SK-N-SH treated with all-trans-retinoic acid at 6 μM for 48 hours (cell line): ENCODE measurements at places on chromosomes 4 and X.

- ATAC-seq, result no peak
Observed at GRCh38 chr4:58739275-58739674, 1629.1 kb upstream of the IGFBP7 start.

DNA sequence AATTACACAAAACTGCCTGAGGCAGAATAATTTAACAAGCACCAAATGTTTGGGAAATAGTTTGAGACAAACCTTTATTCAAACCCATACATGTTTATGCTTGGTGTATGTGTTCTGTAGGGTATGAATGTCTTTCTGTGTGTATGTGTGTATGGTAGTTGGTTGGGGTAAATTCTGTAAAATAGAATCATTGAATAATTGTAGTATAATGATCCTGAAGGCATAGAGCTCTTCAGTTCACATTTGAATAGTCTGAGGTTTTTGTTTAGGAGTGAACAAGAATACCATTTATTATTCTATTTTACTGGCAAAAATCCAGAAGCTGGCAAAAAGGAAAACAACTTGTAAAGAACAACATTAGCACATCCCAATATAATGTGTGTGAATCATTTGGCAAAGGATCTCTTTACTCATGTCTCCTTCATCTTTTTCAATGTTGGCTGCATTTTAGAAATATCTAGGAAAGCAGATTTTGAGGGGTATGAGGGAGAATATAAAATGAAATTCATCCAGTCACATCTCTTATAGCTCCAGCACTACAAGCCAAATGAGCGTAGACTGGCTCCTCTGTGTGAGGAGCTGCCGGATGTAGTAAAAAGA, 360.0 kb downstream of the CHIC1 start:
- ATAC-seq, result no peak

DNA sequence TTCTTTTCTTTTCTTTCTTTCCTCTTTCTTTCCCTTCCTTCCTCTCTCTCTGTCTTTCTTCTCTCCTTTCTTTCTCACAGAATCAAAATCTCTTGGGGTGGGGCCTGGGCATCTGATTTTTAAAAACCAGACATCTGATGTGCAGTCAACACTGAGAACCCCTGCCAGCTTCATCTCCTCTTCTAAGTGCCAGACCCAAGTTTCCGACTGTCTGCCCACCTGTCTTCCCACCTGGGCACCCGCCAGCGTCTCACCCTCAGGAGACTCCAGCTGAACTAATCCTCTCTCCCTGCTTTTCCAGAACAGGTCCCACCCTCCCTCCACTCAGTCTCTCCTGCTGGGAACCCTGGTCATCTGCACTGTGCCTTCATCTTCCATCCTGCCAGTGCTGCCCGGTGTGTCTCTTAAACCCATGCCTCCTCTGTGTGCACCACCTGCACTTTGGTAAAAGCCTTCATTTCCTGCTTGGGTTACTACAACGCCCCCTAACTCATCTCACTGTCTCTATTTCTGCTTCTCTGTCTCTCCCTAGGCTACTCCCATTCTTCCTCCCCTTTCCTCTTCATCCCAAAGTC, 2.8 kb downstream of the SOD3 start:
- no peak for ATAC-seq

DNA sequence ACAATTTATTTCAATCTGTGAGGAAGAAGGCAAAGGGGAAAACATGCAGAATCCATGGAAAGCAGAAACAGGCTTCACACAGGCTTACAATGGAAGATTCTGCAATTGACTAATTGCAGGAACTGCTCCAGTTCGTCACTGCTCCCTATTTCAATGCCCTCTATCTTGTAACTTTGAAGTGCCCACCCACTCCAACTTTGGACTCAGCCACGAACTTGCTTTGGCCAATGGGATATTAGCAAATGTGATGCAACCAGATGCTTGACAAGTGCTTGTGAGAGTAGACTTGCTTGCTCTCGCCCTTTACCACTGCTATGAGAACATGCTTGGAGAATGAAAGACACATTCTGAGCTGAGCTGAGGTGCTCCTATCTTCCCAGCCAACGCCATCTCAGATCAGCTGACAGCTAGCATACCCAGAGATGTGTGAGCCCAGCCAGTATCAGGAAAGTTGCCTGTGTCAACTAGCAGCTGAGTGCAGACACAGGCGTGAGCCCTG, 105.7 kb upstream of the PTCHD1 start:
- ATAC-seq, result no peak

- ATAC-seq, result no peak
Observed at GRCh38 chr4:54094451-54094850, 5.5 kb upstream of the GSX2 start.

GRCh38 chr4:39700554-39700953, 2.6 kb downstream of the UBE2K start:
- ATAC-seq, result no peak

GRCh38 chr4:43932448-43932847, 516.2 kb downstream of the KCTD8 start:
- no peak for ATAC-seq

- no peak for ATAC-seq
Observed at GRCh38 chr4:71878376-71878775, 94.5 kb upstream of the GC start.

DNA sequence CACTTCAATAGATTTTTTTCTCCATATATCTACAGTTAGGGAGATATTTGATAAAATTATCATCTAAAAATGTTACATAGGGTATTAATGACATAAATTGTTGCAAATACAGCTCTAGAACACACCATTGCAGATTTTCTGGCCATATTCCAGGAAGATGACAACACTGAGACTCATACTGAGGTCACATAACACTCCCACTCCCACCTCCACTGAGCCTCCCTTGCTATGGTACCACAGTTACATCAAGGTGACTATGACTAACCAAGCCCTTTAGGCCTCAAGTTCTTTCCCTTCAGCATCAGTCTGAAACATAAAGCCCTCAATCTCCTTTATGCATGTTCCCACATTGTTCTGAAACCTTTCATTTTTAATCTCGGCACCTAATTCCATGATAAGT, 932.0 kb upstream of the IGFBP7 start:
- no peak for ATAC-seq

DNA sequence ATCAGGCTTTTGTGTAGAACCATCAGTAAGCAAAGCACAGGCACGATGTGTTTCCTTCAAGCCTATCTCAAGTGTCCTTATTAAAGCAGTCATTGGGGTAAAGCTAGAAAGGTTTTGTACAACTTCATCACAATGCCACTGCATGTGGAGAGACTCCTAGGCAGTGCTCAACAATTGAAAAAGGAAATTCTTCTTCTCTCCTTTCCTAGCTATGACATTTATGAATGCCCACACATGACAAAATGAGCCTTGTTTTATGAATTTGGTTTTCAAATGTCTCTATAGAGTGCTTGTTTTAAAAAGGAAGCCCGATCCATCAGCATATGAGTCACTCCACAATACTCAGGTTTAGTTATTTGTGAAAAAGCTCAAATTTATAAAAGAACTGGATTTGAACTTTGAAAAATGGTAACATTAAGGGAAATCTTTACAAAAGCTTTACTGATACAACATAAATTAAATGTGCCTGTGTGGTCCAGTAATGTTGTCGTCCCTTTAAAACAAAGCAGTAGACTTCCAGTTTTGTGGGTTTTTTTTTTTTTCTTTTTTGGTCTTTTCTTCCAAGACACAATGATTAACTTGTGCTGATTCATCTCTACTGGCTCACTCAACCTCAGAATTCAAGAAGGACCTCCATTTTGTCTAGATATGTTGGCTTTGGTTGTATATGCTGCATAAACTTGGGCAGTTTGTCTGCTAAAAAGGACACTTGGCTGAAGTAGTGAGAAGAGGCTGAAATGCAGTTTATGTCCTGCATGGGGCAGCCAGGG, 273.8 kb downstream of the GASK1B start:
- ATAC-seq, result no peak; the same call in 2 of the 3 replicates

DNA sequence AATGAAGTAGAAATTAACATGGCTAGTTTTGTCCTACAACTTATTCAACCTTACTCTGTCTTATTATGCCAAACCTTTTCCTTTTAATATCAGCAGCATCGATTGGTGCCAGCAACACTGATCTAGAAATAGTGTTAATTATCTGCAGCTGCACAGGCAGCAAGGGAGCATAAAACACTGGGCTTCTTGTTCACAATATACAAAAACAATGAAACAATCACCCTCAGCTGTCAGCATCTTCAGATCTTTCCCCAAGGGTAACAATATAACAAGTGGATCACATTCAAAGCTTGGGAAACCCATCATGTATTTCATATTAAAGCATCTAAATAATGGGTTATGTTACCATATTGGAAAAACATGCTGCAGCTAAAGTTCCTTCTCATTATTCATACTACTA, 238.1 kb downstream of the SPOCK3 start:
- no peak for ATAC-seq

DNA sequence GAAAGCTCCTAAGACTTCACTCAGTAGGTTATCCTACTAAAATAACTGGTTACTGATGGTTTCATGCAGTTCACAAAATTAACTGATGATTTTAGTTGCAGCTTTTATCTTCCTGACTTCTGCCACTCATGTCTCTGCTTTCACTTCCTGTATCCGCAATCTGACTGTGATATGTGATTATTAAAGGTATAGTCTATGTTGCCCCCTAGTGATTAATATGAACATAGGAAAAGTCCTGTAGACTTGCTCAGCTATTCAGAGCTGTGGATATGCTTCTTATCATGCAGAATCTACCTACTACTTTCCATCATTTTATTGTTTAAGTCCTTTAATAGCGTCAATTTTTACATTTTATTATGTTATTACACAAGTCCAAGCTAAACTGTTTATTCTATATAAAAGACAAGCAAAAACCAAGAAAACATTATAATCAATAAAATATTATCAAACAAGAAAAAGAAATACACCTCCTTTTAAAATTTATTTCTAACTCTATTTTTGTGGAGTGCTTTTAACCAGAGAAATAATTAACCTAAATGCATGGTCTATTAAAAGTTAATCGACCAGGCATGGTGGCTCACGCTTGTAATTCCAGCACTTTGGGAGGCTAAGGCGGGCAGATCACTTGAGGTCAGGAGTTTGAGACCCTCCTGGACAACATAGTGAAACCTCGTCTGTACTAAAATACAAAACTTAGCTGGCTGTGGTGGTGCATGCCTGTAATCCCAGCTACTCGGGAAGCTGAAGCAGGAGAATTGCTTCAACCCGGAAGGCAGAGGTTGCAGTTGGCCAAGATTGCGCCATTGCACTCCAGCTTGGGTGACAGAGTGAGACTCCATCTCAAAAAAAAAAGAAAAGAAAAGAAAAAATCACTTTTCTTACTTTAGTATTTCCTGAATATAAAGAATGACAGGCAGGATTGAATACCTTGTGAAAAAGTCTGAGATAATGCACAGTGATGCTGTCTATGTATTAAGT, 40.4 kb upstream of the TLR2 start:
- peak; percentile 97 for ATAC-seq

DNA sequence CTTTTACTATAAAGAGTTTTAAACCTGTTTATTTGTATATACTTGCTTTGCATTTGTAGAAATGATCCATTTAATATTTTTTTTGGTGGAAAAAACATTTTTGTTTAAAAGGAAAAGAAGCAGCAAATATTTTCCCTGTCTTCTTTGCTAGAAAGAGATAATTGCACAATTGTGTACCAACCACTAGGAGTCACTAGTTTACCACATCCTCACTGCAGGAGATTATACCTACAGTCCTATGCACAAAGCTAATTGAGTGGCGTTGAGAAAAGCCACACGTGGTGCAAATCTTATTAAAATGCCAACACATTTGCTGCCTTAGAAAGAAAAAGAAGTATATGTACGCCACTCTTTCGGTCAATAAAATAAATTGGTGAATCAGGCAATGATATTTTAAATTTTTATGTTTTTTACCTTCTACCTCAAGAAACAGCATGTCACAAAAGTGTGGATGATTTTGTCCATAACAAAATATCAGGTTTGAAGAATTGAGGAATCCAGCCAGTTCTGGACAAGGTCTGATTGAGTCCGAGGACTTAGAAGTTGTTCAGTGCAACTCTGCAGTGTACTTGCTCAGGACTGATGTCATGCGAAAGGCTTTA, 102.9 kb downstream of the GRXCR1 start:
- ATAC-seq, result peak; percentile 79

DNA sequence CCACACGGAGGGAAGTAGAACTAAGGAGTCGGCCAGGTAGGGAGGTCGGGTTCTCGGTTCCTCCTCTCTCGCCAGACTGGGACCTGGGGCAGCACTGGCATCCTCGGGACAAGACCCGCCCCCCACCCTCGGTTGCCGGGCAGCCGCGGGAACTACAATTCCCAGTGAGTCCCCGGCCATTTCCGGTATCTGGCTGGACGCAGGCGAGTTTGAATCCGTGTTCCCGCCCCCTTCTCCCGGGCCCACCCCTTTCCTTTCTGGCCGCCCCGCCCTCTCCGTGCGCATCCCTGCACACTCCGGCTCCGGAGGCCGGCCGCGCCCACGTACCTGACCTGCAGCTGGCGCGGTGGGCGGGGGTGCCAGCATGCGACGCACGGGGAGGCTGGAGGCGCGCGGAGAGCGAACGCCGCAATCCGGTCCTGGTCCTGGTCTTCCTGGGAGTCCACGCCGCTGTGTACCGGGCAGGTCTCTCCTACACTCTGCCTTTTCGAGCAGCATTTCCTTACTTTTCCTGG, 10.2 kb upstream of the DLG3 start:
- peak; percentile 91 for ATAC-seq

- no peak for ATAC-seq
Observed at GRCh38 chrX:6810776-6811175, 275.9 kb upstream of the VCX3A start.

GRCh38 chr4:187128976-187129375, 405.3 kb upstream of the FAT1 start:
- ATAC-seq, result no peak; the same call in 2 of the 3 replicates

- ATAC-seq, result no peak
Observed at GRCh38 chrX:109660435-109661143, 35.6 kb upstream of the KCNE5 start.

GRCh38 chrX:145630081-145630480, 187.5 kb upstream of the SLITRK2 start:
- ATAC-seq, result no peak

- ATAC-seq, result peak; percentile 51; the same call in 2 of the 3 replicates
Observed at GRCh38 chr4:47933840-47934239, 19.5 kb upstream of the NFXL1 start.

DNA sequence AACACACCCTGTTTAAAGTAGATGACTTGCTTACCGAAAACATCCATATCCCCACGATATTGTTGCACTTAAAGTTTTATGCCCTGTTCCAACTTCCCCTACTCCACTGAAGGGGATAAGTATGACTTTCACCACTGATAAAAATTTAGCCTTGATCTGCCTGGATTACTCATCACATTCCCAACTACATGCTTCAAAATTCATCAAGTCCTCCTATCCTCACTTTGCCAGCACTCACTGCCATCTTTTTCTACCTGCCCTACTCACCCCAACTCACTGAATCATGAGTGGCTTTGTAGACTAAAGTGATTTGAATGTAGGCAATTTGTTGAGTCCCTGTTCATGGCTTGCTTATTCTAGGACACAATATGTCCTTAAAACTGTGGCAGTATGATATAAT, 12.2 kb upstream of the GPRIN3 start:
- no peak for ATAC-seq

- no peak for ATAC-seq
Observed at GRCh38 chr4:7932287-7932686, 7.4 kb downstream of the AFAP1 start.

GRCh38 chr4:149531861-149532260, 283.8 kb downstream of the IQCM start:
- no peak for ATAC-seq

GRCh38 chr4:107037199-107037584, 1.1 kb upstream of the DKK2 start:
- peak; percentile 61 for ATAC-seq

- ATAC-seq, result no peak
Observed at GRCh38 chr4:25856756-25857155, 6.0 kb downstream of the SEL1L3 start.

GRCh38 chr4:168769416-168769815, 240.6 kb downstream of the CBR4 start:
- ATAC-seq, result peak; percentile 58
